Upper lobe of left lung (tissue), 6 donors: ENCODE measurements at places on chromosomes 3 and 15.

DNA sequence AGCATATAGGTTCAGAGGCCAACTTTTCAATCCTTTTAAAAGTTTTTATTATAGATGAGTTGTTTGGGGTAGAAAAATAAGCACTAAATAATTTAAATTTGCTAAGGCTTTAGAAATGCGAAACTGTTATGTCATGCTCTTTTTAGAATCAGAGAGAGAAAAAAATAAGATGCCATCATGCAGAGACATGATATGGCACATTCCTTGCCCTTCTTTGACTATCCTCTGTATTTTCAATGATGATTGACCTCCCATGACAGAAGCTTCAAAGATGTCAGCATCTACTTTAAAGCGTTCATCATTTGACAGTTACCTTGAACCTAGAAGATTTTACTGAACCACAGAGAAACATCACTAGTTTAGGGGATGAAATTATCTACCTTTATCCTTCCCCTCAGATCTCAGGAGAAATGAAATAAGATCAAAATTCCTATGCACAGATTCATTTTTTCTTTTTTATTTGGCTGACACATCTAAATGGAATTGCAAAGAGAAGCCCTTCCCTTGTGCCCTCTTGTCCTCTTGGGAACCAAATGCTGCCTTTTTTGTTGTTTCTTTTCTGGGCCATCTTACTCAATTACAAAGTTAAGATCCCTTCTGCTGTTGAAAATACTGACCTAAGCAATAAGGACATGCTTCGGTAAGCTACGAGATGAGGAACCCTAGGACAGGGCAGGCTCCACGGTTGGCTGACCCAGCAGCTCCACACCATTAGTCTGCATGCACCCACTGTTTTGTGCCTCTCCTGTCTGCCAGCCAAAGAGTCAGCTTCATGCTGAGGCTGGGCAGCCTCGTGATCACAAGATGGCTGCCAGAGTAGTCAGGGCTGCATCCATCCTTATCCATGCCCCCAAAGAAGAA is 289.7 kb upstream of the TPM1 start:
- DNase-seq, result no peak
- H3K36me3 ChIP-seq, result no peaks in the 10 kb centered on the region
- H3K27me3 ChIP-seq, result no peaks in the 10 kb centered on the region
- H3K27ac ChIP-seq, result no peak overlapping the region
- no peaks in the 10 kb centered on the region for H3K4me1 ChIP-seq
- no peak overlapping the region for H3K4me3 ChIP-seq

GRCh38 chr3:112778353-112778948 is 68.2 kb downstream of the CD200R1L start:
- H3K27ac ChIP-seq, result no peak overlapping the region
- peaks cover 5% of the 10 kb centered on the region for H3K4me1 ChIP-seq
- no peaks in the 10 kb centered on the region for H3K36me3 ChIP-seq
- H3K4me3 ChIP-seq, result no peak overlapping the region
- no peak for DNase-seq

- no peaks in the 10 kb centered on the region for H3K36me3 ChIP-seq
- no peak for DNase-seq
- H3K27me3 ChIP-seq, result no peaks in the 10 kb centered on the region
- no peak overlapping the region for H3K4me3 ChIP-seq
- H3K27ac ChIP-seq, result no peak overlapping the region
Measured at GRCh38 chr3:72306800-72307341, 521.9 kb upstream of the PROK2 start.

GRCh38 chr15:82100111-82100929 is 54.5 kb upstream of the MEX3B start:
- H3K36me3 ChIP-seq, result no peaks in the 10 kb centered on the region
- DNase-seq, result no peak
- H3K4me3 ChIP-seq, result no peak overlapping the region
- H3K27me3 ChIP-seq, result no peaks in the 10 kb centered on the region
- H3K27ac ChIP-seq, result no peak overlapping the region

DNA sequence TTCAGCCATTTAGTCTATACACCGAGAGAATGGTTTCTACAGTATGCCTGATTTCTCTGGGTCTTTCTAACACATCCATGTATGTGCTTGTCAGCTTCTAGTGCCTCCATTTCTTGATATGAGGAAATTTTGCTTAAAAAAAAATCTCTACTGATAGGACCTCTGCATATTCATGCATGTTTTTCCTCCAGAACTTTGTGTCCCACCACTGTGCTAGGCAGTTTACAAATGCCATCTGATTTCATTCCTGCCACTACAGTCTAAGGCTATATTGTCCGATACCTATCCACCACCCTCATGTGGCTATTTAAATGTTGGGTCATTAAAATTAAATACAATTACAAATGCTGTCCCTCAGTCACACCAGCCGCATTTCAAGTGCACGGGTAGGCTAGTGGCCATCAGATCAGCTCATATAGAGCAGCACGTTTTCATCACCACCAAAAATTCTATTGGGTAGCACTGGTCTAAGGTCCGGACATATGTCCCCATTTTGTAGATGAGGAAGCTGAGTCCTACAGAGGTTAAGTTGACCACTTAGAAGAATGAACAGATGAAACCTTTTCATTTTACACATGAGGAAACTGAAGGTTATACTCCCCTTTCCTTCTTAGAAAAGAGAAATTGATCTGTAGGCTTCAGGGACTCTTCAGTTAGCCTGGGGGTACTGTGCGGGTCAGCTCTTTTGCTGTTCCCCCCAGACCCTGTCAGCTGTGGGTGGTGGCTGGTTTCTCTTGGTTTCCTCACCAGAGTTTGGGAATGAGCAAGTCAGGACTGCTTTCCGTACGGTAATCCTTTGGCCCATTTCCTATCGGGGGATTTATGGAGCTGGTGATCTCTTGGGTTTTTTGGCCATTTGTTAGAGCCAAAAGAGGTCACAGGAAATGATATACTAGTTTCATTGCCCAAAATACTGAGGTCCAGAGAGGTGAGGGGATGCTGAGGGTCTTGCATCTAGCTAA is 56.5 kb downstream of the SMAD3 start:
- H3K27me3 ChIP-seq, result no peaks in the 10 kb centered on the region
- H3K27ac ChIP-seq, result peak overlapping the region; percentile 87
- H3K36me3 ChIP-seq, result no peaks in the 10 kb centered on the region
- no peak overlapping the region for H3K4me3 ChIP-seq

DNA sequence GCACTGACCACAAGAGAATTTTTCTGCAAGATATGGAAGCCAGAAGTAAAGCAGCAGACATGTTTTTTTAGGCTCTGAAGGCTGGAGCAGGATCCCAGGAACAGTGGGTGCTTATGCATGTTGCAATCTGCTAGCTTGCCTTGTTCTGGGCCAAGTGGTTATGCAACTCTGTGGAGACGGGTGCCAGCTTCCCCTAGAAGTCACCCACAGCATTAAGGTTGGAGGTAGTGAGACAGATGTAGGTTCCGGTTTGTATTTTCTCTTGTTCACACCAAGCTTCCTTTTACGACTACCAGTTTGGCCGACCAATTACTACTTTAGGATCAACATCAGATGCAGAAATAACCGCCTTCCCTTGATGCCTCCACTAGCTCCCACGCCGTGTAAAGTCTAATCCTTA is 11.1 kb downstream of the DPH3 start:
- H3K27ac ChIP-seq, result no peak overlapping the region
- H3K4me3 ChIP-seq, result no peak overlapping the region
- no peaks in the 10 kb centered on the region for H3K4me1 ChIP-seq
